Stimulated activated naive CD8-positive, alpha-beta T cell treated with anti-CD3 and anti-CD28 coated beads, Interleukin-15, Interleukin-2, amounts not matched to agents 100 U/mL and 50 U/mL, for 24 hours (primary cell): ENCODE measurements at places on chromosomes 1 and 21.

- DNase-seq: no peak
These were observed 143.9 kb downstream of the CLEC20A start for GRCh38 chr1:178352790-178353416.

- no peak for DNase-seq
These were observed 5.3 kb downstream of the PRDM16 start for GRCh38 chr1:3074297-3074741.

DNA sequence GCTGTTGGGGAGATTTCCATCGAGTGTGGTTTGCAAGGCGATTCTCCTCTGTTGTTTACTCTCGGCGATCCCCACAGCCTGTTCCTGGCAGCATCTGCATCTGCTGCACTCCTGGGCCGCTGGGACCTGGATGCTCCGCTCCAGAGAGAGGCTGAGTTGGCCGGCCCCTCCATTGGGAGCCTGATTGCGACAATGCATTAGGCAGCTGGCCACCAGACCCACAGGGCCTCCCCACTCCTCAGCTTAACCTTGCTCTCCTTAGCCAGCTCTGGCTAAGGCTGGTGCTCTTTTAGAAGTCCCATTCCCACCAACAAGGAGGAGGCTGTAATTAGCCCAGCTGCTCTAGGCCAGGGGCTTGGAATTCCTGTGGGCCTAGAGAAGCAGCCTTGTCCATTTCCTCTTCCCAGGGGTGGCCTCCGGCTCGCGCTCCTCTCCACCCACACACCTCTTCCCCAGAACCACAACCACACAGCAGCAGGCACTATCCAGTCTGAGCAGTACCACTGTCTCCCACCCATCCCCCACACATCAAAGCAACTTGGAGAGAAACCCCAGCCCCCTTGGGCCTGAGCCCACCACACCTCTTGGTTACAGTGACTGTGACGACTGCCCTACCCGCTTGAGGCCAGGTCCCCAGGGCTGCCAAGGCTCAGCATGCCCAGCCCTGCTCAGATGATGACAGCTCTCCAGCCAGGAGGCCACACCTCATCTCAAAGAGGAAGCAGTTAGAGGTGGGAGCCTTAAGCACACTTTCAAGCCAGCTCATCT is 193.8 kb upstream of the EDN2 start:
- DNase-seq: no peak

- no peak for DNase-seq
These were observed 20.6 kb downstream of the CSF1 start for GRCh38 chr1:109931189-109931731.

GRCh38 chr1:96703186-96703585 is 18.4 kb upstream of the PTBP2 start:
- no peak for DNase-seq

- no peak for DNase-seq
These were observed 61.3 kb downstream of the ROR1 start for GRCh38 chr1:63835128-63835527.

GRCh38 chr1:1430114-1430982 is 5.1 kb upstream of the VWA1 start:
- no peak for DNase-seq

GRCh38 chr1:47471163-47471562 is 33.3 kb downstream of the FOXD2 start:
- no peak for DNase-seq

DNA sequence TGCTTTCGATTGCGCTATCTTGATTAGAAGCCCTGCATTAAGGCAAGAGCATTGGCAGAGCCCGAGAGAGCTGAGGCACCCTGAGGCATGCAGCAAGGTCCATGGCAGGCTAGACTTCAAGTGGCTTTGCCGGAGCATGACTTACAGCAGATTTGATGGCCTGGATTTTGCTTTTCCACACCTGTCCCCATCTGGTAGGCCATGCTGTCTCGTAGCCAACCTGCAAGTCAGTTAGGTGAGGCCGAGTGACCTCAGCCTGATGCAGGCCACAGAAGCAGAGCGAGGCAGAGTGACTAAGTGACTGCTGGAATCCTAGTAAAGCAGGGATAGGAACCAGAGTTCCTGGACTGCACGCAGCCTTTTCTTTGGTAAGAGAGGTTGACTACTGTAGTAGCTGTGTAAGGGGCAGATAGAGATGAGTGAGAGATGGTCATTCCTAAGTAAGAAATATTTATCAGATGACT is 148.9 kb downstream of the PBX1 start:
- no peak for DNase-seq

DNA sequence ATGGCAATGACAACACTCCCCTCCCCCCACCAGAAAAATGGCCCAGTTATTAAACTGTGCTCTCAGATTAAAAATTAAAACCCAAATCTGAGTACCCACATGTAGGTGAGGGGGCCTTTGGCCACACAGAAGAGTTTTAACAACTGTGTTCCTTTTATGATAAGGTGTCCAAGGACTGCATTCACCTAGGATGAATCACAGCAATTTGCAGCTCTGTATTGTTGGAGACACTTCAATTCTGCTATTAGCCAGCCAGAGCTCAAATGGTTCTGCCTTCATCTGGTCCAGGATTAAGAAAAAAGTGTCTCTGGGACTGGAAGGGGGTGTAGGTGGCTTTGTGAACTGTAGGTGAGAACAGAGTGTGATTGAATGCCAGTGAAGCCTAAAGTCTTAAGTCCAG is 43.3 kb upstream of the DIRAS3 start:
- no peak for DNase-seq

DNA sequence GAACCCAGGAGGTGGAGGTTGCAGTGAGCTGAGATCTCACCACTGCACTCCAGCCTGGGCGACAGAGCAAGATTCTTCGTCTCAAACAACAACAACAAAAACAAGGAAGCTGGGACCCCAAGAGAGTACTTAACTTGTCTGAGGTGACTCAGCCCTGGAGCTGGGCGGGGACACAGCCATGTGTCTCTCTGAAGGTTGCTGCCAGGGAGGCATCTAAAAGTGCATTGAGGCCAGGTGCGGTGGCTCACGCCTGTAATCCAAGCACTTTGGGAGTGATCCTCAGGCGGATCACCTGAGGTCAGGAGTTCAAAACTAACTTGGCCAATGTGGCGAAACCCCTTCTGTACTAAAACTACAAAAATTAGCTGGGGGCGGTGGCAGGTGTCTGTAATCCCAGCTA is 7.7 kb downstream of the IFI6 start:
- DNase-seq: no peak

- DNase-seq: no peak
These were observed 8.0 kb upstream of the YBX1 start for GRCh38 chr1:42674214-42674613.

- no peak for DNase-seq
These were observed 124.6 kb downstream of the PEX14 start for GRCh38 chr1:10599194-10599861.

DNA sequence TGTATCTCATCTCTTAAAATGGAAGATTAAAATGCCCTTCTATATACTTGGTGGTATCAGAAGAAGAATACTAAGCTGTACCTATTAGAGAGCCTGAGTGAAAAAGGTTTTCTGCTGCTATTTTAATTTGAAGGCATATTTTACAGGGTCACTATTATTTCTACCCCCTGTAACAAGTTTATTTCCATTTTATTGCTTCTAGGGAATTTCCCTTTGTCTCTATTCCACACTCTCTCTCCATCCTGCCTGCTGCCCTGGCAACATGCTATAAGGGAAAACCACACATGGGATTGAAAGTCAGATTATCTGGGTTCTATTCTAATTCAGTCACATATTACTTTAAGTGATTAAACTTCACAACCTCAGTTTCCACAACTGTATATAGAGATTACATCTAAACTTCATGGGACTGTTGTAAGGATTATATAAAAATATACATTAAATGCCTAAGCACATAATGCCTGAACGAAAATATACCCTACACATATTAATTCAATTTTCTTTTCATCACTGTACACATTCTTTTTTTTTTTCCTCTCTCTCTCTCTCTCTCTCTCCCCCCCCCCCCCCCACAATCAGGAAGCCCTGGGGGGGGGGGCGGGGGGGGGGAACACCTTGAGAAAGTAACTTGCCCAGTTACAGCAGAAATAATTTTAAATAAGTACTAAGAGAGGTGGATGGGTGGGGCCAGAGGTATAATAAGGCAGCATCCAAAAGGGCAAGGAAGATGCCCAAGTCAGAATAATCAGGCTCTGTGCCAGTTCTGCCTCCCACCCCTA is 51.5 kb downstream of the LUZP1 start:
- no peak for DNase-seq

GRCh38 chr1:178939338-178940067 is 68.6 kb upstream of the ANGPTL1 start:
- DNase-seq: no peak

DNA sequence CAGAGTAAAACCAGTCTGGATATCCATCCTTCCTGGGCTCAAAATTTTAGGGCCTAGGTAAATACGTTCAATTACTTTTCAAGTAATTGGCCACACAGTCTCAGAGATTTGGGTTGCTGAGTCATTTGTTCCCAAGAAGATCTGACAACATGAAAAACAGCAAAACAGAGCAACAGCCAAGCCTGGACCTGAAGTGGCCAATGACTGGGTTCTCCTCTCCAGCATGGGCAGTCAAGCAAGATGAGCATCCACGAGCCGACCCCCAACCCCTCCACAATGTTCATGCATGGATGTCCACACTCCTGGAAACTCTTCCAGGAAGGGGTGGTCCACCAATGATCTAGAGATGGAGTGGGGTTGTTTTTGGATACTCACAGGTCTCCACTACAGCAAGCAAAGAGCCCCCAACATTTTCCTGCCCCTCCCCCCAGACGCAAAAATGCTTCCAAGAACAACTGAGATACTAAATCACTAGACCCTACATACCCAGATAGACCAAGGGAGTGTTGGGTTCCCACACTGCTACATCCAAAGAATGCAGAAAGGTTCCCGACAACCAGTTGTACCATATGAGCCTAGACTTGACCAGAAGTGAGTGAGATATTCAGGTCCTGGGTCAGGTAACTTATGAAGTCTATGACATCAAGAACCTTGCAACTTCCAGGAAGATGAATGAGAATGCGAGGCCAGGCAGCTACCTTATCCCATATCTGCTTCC is 73.0 kb downstream of the CD46 start:
- DNase-seq: no peak

DNA sequence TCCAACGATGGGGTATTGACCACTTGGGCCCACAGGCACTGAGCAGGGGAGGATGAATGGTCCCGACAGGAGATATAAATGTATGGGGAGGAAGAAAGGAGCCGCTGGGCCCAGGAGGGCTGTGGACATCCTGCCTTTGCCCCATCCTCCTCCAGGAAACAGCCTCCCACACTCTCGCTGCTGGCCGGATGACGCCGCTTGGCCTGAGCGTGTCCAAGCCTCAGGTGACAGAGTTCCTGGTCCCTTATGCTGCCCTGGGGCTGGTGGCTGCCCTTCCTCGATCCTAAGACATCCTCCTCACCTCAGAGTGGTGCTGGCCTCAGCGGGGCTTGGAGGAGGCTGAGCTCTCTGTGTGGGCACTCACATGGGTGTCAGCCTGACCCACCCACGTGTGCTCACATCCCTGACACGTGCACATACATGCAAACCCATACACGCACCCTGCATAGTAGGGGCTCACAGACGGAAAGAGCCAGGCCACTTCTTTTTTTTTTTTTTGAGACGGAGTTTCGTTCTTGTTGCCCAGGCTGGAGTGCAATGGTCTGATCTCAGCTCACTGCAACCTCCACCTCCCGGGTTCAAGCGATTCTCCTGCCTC is 5.9 kb upstream of the SERINC2 start:
- no peak for DNase-seq

DNA sequence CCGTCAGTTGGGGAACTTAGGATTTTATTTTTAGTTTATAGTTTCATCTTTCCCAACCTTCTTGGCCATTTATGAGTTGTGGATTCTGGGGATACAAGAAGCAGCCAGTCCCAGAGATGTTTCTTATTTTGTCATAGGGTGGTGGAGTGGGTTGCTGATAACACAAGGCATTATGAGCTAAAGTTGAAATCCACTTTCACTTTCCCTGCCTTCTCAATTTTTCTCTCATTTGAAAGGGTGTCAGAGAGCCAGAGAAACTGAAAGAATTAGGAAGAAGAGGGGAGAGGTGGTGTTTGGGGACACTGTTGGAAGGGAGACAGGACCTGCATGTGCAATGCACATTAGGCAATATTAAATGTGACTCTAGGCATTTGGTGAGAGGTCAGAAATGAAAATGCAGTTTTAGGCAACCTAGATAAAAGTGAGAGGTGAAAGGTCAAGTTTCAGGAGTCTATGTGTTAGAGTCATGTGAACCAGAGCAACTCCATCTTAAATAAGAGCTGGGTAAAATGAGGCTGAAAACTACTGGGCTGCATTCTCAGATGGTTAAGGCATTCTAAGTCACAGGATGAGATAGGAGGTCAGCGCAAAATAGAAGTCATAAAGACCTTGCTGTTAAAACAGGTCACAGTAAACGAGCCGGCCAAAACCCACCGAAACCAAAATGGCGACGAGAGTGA is 71.1 kb upstream of the F3 start:
- DNase-seq: no peak

DNA sequence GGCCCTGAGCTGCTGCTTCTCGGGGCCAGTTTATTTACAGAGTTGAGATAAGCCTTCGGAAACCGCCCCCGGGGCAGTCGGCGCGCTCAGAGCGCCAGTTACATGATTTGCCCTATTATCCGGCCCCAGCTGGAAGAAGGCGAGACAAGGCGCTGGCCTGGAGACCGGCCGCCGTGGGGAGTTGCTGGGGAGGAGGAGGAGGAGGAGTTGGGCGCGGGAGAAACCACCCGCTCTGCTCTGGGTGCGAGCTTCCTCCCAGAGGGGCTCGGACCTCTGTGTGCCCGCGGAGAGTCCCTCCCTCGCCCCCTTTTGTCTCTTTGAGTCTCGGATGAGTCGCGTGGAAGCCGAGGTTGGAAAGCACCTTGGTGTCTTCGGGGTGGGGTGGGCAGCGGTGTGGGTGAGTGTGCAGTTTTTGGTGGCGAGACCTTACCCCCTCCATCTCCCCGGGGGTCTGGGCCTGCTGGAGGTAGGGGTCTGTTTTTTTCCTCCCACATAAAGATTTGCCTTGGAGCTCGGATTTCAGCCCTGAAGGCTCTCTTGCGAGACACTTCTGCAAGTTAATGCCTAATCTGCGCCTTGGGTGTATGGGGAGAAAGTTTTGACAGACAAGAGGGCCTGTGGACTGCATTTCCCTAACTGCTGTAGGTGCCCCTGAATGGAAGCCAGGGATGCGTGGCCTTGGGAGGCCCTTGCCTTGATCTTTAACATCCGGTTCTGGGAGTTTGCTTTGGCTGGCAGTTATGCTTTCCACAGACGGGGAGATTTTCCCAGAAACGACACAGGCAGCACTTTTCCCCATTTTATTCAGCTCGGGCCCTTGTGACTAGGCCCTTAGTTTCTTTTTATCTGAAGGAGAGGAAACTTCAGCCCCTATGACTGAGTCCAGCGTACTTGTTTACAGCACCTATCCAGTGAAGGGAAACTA is 80.0 kb downstream of the NDUFS5 start:
- DNase-seq: peak; percentile 53

DNA sequence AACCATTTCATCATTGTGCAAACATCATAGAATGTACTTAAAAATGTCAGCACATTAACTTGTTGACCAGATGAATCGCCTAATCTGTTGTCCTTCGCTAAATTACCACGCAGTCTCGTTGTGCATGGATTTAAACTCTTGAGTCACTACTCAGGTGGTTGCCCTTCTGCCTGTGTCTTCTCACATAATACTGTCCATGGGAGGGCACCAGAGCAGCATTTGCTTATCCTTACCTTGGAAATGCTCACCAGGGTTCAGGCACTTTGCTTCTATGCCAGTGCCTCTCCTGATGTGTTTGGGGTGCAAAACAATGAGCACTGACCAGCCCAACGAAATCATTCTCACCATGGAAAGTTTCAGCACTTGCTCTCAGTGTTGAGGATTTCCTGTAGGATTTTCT is 559.9 kb downstream of the RWDD3 start:
- DNase-seq: no peak
